GM23248 (cell line): ENCODE measurements at places on chromosomes 6 and 20.

- DNase-seq = no peak
- no peaks in the 10 kb centered on the region for H3K27me3 ChIP-seq
- no peak overlapping the region for H3K4me3 ChIP-seq
- H3K27ac ChIP-seq = no peak overlapping the region
- H3K36me3 ChIP-seq = no peaks in the 10 kb centered on the region
These were observed 932.1 kb upstream of the MANEA start for GRCh38 chr6:94645191-94645590.

GRCh38 chr20:35743693-35744491 is 1.8 kb upstream of the RBM39 start:
- H3K4me3 ChIP-seq = peak overlapping the region; percentile 76
- H3K4me1 ChIP-seq = peaks cover 29% of the 10 kb centered on the region
- peaks cover 19% of the 10 kb centered on the region for H3K36me3 ChIP-seq
- H3K27ac ChIP-seq = peak overlapping the region; percentile 88
- no peaks in the 10 kb centered on the region for H3K27me3 ChIP-seq

GRCh38 chr6:11317885-11318771 is 85.7 kb upstream of the NEDD9 start:
- peak overlapping the region; percentile 24; the same call in 1 of the 2 replicates for H3K4me3 ChIP-seq
- H3K27me3 ChIP-seq = no peaks in the 10 kb centered on the region
- H3K36me3 ChIP-seq = no peaks in the 10 kb centered on the region
- DNase-seq = peak; percentile 99
- H3K4me1 ChIP-seq = peaks cover 30% of the 10 kb centered on the region
- peak overlapping the region; percentile 95 for H3K27ac ChIP-seq

GRCh38 chr20:50398821-50399554 is 111.2 kb upstream of the PTPN1 start:
- no peak overlapping the region for H3K4me3 ChIP-seq
- peak; percentile 79 for DNase-seq
- H3K27me3 ChIP-seq = no peaks in the 10 kb centered on the region
- H3K27ac ChIP-seq = no peak overlapping the region
- no peaks in the 10 kb centered on the region for H3K36me3 ChIP-seq
- H3K4me1 ChIP-seq = peaks cover 17% of the 10 kb centered on the region

GRCh38 chr6:26275663-26276062 is 89.3 kb upstream of the BTN3A2 start:
- DNase-seq = no peak
- no peak overlapping the region for H3K4me3 ChIP-seq
- no peaks in the 10 kb centered on the region for H3K27me3 ChIP-seq
- 0 out of 2 replicates have a peak, but pooled peaks cover 4% of the 10 kb centered on the region for H3K4me1 ChIP-seq

- no peak overlapping the region for H3K4me3 ChIP-seq
- no peak overlapping the region for H3K27ac ChIP-seq
- no peaks in the 10 kb centered on the region for H3K36me3 ChIP-seq
- H3K4me1 ChIP-seq = no peaks in the 10 kb centered on the region
These were observed 39.4 kb downstream of the PDE7B start for GRCh38 chr6:135890876-135891275.

- peak; percentile 99 for DNase-seq
- peaks cover 23% of the 10 kb centered on the region for H3K4me1 ChIP-seq
- H3K4me3 ChIP-seq = peak overlapping the region; percentile 91
- peak overlapping the region; percentile 100 for H3K27ac ChIP-seq
- no peaks in the 10 kb centered on the region for H3K27me3 ChIP-seq
- H3K36me3 ChIP-seq = no peaks in the 10 kb centered on the region
These were observed 32.7 kb upstream of the ID4 start for GRCh38 chr6:19804205-19805128.

DNA sequence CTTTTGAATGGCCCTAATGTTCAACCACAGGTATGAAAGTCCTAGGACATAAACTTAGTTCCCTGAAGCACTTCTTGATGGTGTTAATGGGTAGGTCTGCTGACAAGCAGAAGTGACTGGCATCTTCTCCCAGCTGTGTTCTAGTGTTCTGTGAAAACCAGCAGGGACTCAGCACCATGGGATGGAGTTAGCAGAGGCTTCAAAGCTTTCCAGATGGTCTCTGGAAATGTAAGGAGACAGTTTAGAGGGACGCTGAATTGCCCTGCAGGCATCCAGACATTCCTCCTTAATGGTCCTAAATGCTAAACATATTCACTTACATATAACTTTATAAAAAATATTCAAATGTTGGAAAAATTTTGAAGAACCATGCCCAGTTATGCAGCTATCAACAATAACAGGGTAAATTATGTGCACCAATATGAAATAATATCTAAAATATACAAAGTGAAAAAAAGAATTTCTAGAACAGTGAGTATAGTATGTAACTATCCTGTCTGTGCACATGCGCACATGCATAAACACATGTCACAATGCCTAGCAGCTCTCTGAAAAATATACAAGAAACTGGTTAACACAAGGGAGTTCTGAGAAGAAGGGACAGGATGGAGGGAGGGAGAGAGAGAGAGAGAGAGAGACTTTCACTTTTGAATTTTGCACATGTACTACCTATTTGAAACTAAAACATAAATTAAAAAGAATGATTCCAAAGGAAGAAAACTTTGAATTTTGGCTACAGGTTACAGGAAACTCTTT is 87.2 kb downstream of the PRDM1 start:
- H3K4me3 ChIP-seq = no peak overlapping the region
- H3K4me1 ChIP-seq = no peaks in the 10 kb centered on the region
- H3K27me3 ChIP-seq = no peaks in the 10 kb centered on the region
- H3K27ac ChIP-seq = no peak overlapping the region
- no peaks in the 10 kb centered on the region for H3K36me3 ChIP-seq

GRCh38 chr6:5665667-5666066 is 341.1 kb downstream of the NRN1 start:
- DNase-seq = no peak
- no peaks in the 10 kb centered on the region for H3K27me3 ChIP-seq
- peaks cover 8% of the 10 kb centered on the region for H3K4me1 ChIP-seq
- H3K36me3 ChIP-seq = no peaks in the 10 kb centered on the region
- no peak overlapping the region for H3K4me3 ChIP-seq

GRCh38 chr6:143098054-143098671 is 37.5 kb downstream of the AIG1 start:
- H3K27me3 ChIP-seq = no peaks in the 10 kb centered on the region
- H3K4me3 ChIP-seq = no peak overlapping the region
- DNase-seq = no peak
- H3K4me1 ChIP-seq = peaks cover 7% of the 10 kb centered on the region
- H3K36me3 ChIP-seq = no peaks in the 10 kb centered on the region
